ENCODE measurements at places on chromosomes 4 and X. TPM values are rescaled to one million over a fixed set of nuclear protein-coding genes. Genes with fewer than 3 reads are reported as not detected.

Gene C4orf46
- 2.3 TPM for total RNA-seq

Gene INPP4B
- total RNA-seq, result 8.2 TPM

Gene UCHL1
- 103 TPM for total RNA-seq

GRCh38 chr4:99208719-99209075 lies 10.3 kb downstream of the ADH6 start:
- H3K4me1 ChIP-seq, result peaks cover 21% of the 10 kb centered on the region
- H3K27ac ChIP-seq, result no peak overlapping the region
- H3K4me3 ChIP-seq, result no peak overlapping the region

DNA sequence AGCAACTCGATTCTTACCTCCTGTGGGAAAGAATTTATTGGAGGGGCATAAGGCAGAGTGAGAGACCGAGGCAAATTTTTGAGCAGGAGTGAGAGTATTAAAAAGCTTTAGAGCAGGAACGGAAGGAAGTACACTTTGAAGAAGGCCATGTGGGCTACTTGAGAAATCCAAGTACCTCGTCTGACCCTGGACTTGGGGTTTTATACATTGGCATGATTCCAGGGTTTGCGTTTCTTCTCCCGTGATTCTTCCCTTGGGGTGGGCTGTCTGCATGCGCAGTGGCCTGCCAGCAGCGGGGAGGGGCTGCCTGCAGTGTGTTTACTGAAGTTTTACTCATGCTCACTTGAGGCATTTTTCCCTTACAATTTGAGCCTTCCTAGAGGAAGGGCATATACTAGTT lies 3.4 kb downstream of the GALNT7 start:
- DNase-seq, result no peak

All from body of pancreas (tissue), 4 donors.